Activated T-helper 17 cell treated with anti-CD3 and anti-CD28 coated beads, Interleukin-2, amount 50 U/mL, for 72 hours (primary cell): ENCODE measurements at places on chromosomes 3 and 15.
A peak's percentile ranks its signal among the peaks of the same experiment; 100 is the strongest.

DNA sequence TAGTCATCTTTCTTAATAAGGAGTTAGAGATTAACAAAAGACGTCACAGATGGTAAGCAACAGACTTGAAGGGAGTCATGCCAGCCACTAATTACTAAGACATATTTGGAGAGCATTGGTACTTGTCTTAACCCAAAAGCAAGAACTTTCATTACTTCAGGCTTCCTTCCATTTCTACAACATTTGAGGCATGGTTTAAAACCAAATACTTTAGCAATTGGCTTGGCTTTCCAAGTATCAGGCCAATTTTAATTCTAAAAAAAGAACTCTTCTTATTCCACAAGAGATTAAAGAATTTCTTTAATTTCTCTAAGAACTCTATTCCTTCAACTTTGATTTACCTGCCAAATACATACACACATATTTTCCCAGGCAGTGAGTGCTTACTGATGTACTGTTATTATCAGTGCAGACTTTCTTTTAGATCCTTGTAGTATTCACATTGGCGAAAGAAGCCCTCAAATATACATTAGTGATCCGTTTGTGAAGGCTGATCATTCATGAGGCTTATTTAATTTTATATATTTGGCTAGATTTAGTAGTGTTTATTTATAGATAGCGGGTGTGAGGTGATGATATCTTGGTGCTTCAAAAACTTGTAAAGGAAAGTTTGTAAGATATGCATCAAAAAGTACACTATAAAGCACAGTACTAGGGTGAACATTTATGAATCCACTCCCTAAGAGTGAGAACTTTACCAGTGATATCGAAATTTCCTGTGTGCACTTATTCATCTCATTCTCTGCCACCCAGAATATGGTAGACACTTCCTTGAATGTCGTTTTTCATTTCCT lies 229.2 kb downstream of the MFSD1 start:
- no peak for ATAC-seq

DNA sequence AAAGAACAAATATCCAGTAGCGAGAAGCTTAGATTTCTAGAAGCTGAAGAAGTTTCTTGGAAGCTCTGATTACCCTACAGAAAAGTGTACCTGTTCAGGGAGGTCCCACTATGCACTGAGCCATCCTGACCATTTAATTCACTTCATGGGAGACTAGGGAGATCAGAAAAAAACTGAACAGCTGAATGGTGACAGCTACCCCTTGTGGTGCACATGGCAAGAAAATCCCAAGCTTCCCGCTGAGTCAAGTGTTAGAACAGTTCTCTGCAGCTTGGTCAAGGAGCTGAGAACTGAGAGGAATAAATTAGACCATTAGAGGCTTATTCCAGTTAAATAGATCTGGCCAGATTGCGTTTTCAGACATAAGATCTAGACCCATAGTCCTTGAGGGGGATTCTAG lies 197.2 kb upstream of the VEPH1 start:
- ATAC-seq, result no peak

- ATAC-seq, result peak; percentile 28
Measured at GRCh38 chr3:94130690-94131089, 67.8 kb downstream of the NSUN3 start.

DNA sequence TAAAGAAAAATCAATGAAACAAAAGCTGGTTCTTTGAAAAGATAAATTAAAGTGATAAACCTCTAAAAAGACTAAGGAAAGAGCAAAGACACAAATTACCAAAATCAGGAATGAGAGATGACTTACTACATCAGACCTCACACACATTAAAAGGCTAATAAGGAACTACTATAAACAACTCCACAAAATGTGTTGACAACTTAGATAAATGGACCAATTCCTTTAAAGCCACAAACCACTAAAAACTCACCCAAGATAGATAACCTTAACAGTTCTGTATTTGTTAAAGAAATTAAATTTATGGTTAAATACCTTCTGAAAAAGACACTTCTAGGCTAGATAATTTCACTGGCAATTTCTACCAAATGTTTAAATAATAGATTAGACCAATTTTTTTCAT lies 170.4 kb downstream of the SMAD6 start:
- no peak for ATAC-seq

- ATAC-seq, result no peak
Measured at GRCh38 chr3:126676919-126677705, 22.2 kb upstream of the TXNRD3 start.

GRCh38 chr15:100892013-100892355 lies 12.4 kb downstream of the ALDH1A3 start:
- ATAC-seq, result no peak

GRCh38 chr15:82882273-82882928 lies 70.1 kb downstream of the HOMER2 start:
- ATAC-seq, result no peak

DNA sequence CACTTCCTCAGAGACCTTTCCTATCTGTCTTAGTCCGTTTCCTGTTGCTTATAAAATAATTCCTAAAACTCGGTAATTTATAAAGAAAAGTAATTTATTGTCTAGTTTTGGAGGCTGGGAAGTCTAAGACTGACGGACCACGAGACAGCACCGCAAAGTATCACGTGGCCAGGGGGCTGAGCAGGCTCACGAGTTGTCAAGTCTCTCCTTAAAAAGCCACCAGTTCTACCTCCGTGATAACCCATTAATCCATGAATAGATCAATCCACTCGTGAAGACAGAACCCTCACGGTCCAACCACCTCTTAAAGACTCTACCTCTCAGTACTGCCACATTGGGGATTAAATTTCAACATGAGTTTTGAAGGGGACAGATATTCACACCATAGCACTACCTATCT lies 821 bp downstream of the LINS1 start:
- ATAC-seq, result no peak
